Stimulated activated CD4-positive, alpha-beta T cell treated with anti-CD3 and anti-CD28 coated beads, TNF-alpha, amount 100 ng/mL, for 4 hours (primary cell): ENCODE measurements at places on chromosomes 16 and 17.

GRCh38 chr16:61797961-61798507 lies 238.2 kb downstream of the CDH8 start:
- DNase-seq = no peak

- no peak for DNase-seq
Observed at GRCh38 chr17:63483038-63483437, 6.2 kb downstream of the ACE start.

- DNase-seq = no peak
Observed at GRCh38 chr17:2706911-2707510, 4.6 kb downstream of the CLUH start.

DNA sequence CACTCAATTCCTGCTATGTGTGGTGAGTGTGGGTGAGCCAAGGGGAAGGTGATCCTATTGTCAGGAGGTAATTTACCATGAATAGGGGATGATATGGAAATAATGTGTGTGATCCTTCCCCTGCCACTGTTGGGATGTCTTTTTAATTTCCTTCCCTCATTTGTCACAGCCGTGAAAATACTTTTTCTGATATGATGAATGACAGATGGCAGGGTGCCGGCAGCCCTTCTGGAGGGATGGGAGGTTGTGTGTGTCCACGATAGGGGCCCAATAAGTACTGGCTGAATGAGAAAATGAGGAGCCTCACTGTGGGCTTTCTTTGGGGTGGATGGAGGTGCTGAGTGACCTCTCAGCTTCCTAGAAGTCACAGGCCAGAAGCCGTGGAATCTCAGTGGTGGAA lies 109.5 kb downstream of the PRKCB start:
- DNase-seq = no peak

- no peak for DNase-seq
Observed at GRCh38 chr17:75273977-75274708, 3.1 kb upstream of the MIF4GD start.

GRCh38 chr16:79132701-79133100 lies 467.8 kb downstream of the MAF start:
- DNase-seq = no peak

DNA sequence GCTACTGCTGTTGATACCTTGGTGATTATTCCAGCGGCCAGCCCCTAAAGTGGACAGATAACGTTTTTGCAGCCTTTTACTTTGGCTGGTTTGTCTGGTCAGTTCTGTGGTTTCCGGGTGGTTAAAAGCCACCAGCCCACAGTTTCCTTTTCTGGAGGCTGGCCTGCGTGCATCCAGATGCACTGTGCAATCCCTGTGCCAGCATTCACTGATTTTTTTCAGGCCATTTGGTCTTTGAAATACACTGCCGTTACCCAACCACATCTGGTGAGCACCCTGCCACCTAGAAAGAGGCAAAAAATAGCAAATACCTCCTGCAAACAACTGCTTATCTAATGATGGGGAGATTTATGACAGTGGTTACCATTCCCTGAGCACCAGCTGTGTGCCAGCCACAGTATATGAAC lies 797 bp downstream of the NUDT7 start:
- DNase-seq = no peak

GRCh38 chr17:50274897-50275221 lies 593 bp downstream of the TMEM92 start:
- no peak for DNase-seq

DNA sequence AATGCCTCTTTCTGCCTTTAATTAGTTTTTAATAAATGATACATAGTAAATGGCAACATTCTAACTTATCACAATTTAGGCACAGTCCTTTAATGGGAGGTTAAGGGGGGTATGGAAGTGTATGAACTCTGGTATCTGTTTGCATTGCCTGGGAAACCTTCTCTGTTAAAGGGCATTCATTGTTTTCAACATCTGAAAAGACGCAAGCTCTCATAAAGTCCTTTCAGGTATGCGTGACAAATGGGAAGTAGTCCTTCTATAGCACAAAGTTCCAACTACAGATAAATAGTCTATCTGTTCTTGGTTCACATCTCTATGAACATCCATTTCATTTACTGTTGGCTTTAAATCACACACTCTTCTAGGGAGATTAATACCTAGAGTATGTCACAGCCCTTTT lies 298.0 kb upstream of the PMFBP1 start:
- no peak for DNase-seq

DNA sequence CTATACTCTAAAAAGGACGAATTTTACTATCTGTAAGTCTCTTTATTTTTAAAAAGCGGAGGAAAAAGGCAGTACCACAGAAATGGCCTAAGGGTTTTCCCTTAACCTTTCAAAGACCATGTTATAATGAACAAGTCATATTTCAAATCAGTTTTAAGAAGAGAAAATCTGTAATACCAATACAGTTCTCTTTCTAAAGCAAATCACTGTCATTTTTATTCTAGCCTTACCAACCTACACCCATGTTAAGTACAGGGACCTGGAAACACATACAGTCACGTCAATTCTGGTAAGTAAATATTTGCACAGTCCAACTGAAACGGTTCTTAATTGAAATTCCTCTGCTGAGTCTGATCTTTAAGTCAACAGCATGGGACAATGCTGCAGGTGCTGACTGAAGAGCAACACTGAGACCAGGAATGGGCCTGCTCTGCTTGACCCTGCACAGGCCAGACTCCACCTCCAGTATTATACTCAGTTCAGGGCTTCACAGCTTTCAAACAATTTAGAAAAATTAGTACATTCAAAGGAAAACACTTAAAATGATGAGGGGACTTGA lies 20.2 kb downstream of the MBTPS1 start:
- no peak for DNase-seq

GRCh38 chr17:68141050-68141449 lies 105.5 kb downstream of the KPNA2 start:
- DNase-seq = no peak

DNA sequence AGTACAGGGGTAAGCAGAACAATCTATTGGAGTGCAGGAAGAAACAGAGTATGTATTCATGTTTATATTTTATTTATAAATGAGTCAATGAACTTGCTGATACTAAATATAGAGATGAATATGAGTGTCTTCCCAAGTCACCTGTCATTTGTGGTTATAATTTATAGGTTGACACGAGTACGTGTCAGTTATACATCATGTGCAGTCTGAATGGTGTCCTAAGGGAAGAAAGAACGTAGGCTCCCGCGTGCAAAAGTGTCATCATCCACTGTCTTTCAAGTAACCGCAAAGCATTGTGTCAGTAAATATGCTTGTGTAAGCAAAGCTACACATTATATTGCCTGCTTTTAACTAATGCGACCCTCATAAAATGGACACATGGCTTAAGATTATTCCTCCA lies 786.1 kb downstream of the KCNJ2 start:
- DNase-seq = no peak

DNA sequence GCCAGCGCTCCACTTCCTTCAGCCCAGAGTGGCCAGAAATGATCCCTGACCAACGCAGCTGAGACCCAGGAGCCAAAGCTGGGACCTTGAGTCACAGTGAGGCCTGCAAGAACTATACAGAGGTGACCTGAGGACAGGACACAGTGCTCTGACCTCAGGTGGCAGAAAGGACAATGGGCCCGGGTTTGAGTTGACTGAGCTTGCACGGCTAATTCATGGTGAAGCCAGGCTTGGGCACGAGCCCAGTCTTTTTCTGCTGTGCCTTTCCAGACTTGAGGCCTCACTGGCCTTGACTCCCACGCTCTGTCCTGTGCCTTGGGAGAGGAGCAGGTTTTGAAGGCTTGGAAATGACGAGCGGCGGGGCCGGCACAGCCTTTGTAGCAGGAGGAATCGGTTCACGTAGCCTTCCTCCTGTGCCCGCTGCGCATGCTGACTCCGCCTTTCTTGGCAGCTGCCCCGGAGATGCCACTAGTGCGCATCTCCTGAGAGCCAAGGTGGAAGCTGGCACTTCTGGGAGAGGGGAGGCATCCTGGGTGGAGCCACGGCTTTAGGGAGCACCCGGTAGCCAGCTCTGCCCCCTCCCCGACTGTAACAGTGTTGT lies 34.9 kb downstream of the NDEL1 start:
- DNase-seq = no peak

DNA sequence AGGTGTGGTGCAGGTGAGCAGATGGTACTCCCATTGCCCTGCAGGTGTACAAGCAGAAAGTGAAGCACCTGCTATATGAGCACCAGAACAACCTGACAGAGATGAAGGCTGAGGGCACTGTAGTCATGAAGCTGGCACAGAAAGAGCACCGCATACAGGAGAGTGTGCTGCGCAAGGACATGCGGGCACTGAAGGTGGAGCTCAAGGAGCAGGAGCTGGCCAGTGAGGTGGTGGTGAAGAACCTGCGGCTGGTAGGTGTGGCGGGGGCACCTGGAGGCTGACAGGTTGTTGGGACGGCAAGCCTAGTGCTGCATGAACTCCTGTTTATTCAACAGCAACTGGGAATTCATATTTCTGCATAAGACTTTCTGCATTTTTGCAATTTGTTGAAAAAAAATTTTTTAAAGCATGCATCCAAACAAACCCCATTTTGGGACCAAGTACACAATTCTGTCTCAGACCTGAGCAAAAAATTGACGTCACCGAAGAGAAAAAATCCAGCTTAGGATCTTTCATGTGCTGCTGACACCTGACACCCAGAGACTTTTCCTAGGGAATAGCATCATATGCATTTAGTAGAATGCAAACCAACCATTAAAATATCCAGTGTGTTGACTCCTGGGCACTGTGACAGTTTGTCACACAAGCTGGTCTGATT lies 13.5 kb upstream of the DBNDD1 start:
- no peak for DNase-seq
